Stimulated activated CD4-positive, alpha-beta T cell treated with anti-CD3 and anti-CD28 coated beads, Interleukin-2, amount 100 ng/mL, for 4 hours (primary cell): ENCODE measurements at places on chromosomes 7 and 10.
A peak's percentile ranks its signal among the peaks of the same experiment; 100 is the strongest.

DNA sequence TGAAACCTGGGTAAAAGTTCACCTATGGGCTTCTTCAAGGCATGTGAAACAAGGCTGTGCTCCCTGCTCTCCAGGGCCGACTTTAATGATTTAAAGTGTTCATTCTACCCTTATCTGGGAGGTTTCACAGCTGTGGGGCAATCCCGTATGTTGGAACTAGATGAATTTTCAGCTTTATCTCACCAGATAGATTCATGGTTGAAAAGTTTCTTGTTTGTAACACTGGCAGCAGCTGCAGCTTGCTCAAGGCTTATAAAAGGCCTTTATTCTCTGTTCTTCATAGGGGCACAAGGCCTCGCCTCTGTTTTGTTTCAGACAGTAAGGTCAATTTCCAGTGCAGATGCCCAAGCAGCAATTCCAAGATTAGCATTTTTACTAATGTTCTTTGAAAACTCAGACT lies 70.4 kb upstream of the DNAJB12 start:
- DNase-seq = no peak

DNA sequence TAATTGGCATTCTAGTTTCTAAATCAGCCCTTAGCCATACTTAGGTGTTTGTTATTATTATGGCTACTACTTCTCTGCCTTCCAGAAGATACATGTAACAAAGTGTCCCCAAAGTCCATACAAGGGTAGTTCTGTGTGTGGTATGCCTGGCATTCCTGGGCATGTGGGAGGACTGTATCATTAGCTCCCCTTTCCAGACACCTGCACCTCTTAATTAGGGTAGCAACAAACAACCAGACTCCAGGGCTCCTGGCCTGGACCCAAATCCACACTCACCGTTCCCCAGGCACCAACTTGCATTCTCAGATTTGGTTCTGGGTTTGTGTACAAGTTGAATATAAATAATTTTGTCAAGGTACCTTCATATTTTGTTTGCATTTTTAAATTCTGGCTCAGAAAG lies 15.5 kb upstream of the CALD1 start:
- DNase-seq = no peak

DNA sequence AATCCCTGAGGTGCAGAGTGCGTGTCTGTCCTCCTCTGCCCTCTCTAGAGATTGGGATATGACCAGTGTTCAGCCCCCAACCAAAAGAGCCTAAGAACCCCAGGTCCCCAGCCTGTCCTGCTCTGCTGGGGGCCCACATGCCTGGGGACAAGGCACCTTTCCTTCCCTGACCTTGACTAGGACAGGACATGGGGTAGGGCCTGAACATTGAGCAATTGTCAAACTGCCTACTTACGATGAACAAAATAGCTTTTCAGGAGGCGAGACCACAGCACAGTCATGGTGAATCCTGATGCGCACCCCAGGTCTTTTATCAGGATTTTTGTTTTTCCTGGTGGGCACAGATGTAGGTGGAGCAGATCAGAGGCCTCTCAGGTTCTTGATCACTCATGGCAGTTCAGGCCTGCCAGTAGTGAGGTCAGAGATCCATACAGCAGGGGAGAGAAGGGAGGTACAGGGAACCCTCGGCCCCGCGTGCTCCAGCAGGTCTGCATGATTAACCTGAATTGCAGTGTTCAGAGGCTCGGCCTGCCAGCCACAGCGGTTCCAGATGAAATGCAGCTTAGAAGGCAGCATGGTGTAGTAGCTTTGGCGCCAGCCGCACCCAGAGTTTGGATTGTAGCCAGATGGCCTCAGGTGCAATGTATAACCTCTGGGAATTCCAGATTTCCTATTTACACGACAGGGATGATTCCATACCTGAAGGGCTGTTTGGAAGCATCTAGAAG lies 191.3 kb downstream of the CUX1 start:
- DNase-seq = no peak

GRCh38 chr10:14547816-14548215 lies 217.1 kb upstream of the FRMD4A start:
- no peak for DNase-seq

DNA sequence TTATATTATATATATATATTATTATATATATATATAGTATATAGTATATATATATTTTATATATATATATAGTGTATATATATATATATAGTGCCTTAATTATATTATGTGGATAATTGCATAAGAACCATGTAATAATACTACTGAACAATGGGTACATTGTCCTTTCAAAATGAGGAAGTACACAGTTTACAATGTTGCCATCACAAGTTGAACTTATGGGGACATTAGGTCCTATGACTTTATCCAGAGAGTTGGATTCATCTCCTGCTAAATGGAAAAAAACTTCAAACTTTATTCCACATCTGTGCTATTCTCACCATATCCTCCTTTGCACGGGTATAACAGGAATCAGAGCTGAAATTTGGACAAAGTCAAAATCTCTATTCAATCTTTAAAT lies 105.0 kb upstream of the AGR3 start:
- DNase-seq = no peak

DNA sequence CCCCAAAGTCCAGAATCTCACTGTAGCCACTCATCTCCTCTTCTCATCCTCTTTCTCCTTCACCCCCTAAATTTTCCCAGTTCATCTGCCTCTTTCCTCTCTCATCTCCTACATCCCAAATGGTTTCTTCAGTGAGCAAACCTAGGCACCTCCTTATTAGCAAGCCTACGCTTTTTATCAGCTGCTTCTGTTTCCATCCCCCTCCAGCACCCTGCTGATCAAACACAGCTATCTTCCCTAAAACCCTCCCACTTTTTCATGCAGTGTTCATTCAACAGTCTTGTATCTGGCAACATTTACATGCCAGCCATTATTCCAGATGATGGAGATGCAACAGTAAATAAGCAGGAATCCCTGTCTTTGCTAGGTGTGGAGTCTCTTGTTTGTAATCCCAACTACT lies 3.3 kb upstream of the ABRAXAS2 start:
- DNase-seq = no peak

GRCh38 chr7:68020102-68020501 lies 1023.5 kb downstream of the TYW1 start:
- no peak for DNase-seq

- DNase-seq = no peak
These were observed 52.8 kb upstream of the EEPD1 start for GRCh38 chr7:36100226-36100625.

- DNase-seq = no peak
These were observed 178.7 kb upstream of the PRSS58 start for GRCh38 chr7:142436601-142437000.

- no peak for DNase-seq
These were observed 5.8 kb downstream of the TBRG4 start for GRCh38 chr7:45105588-45106188.

DNA sequence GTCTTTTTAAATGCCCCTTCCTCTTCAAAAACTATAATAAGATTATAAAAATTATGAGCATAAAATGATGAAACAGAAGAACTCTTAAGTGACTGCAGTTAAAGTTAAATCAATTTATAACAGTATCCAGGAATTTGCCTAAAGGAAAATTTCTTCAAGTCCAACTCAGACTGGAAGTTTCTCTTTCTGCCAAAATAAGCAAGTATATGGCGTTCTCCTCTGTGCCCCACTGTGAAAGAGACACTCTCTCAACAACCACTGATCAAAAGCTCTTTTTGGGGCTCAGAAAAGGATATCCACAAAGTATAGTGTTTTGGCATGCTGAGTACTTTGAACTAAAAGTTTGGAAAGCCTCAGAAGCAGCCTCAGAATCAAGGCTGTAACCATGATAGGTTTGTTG lies 139.9 kb downstream of the SKIDA1 start:
- DNase-seq = no peak

GRCh38 chr10:51139176-51139575 lies 64.9 kb downstream of the PRKG1 start:
- no peak for DNase-seq

DNA sequence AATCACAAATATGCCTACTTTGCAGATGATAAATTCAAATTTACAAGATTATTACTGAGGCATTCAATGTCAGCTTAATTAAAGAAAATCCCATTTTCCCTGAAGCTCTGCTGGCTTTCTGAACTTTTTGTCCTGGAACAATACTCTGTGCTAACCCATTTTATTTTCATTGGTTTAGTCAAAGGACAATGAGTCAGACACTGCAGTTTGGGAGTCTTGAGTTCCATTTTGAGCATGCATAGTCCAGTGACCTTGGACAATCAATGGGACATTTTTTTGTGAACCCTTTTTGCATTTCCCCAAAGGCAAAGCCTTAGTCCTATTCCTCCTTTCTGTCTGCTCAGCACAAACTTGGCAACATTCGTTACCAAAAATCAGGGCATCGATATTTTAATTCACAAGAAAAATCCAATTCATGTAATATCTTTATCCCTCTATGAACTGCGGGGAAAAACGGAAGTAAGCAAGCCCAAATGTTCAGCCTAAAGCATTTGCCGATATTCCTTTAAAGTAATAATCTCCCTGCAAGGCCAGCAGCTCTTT lies 339.8 kb downstream of the RNLS start:
- no peak for DNase-seq

DNA sequence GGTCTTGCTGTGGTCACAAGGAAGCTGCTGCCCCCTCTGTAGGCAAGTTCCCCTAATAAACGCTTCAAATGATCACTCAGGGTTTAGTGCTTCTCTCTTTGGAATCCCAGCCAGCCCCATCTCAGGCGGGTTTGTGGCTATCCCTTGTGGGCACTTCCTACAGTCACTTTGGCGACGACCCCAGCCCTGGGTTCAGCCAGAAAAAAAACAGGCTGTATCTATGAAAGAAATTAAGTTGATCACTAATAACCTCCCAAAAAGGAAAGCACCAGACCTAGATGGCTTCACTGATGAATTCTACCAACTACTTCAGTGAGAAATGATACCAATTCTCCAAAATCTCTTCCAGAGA lies 208.2 kb downstream of the MAD1L1 start:
- no peak for DNase-seq

- DNase-seq = no peak
These were observed 27.3 kb upstream of the KNDC1 start for GRCh38 chr10:133132473-133133291.

DNA sequence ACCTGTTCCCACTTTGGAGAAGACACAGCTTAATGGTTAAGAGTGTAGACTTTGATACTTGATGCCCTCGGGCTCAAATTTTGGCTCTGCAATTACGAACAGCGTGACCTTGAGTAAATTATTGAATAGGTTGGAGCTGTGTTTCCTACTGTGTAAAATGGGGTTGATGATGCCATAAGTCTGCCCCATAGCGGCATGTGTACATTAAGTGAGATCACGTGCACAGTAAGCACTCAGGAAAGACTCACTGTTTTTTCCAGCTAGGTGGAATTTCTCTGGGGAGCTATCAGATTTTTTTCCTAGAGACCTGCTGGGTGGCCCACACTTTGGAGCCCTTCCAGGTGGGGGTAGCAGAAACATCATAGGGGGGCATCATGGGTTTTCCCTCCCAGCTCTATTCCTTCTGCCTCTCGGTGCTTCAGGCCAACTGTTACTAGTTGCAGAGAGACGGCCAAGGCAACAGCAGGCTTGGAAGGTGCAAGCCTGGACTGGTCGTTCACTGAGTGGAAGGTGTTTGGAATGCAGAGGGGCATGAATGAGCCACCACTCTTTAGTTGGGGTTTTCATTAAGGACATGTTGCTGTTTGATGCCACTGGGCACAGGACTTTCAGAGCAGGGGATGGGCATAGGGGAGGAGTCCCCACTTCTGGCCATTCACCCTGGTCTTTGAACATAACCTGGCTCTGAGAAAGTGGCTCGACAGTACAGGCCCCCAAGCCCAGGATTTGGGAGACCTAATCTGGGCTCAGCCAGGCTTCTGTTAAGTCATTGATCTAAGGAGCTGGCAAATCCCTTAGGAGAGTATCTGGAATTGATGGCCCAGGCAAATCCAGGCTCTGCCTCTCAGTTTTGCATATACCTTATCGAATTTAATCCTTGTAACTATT lies 64.0 kb downstream of the SYPL1 start:
- no peak for DNase-seq

DNA sequence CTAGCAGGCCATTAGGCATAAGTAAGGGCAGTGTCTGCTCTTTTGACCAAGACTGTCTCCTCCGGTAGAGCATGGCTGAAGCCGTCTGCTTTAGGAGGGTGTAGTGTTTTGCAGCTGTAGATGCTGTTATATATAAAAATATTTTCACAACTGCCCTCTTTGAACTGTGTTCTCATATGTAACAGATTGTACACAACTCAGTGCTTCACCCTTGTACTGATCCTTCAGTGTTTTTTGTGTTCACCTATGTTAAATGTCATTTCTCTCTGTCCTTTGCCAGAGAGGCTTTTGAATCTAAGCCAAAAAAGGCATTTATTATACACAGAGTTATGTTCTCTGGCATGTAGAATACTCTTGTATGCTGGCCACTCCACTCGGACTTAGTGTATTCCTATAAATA lies 135.5 kb downstream of the BICC1 start:
- no peak for DNase-seq

- DNase-seq = peak; percentile 74
These were observed 84.1 kb downstream of the PTPRE start for GRCh38 chr10:127990846-127991542.

- no peak for DNase-seq
These were observed 113.4 kb upstream of the AHR start for GRCh38 chr7:17184805-17185689.

DNA sequence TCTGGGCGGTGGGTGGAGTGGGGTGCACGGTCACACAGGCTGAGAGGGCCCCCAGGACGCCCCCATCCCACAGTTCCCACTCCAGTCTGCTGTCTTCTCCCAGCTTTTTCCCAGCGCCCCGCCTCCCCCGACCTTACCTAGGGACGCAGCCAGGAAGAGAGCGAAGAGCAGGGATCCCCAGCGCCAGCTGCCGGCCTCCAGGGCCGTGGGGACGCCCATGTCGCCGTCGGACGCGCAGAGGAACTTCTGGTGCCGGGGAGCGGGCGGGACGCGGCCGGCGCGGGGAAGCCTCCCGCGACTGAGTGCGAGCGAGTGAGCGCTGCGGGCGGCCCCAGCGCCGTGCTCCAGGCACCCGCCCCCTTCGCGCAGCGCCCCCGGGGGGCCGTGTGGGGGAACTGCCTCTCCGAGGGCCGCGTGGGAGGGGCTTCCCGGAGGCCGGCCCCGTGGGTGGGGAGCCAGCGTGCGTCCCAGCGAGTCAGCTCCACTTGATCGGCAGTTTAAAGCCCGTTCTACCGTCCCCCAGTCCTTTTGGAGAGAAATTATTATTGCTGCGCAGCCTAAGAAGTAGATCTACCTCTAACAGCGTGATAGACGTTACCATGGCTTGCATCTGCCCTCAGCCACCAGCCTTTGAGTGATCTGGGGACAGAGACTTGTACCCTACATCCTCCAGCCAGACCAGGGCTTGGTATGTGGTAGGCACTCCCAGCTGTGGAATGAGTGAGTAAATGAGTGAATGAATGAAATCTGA lies at the start of gene VSIR:
VSIR (minus strand) TSS at position 300 of the 751 bp plus-strand sequence; CDS start at position 219, 81 bp downstream.
- DNase-seq = peak; percentile 95

- DNase-seq = no peak
These were observed 587.0 kb downstream of the PARD3 start for GRCh38 chr10:34228066-34228465.

DNA sequence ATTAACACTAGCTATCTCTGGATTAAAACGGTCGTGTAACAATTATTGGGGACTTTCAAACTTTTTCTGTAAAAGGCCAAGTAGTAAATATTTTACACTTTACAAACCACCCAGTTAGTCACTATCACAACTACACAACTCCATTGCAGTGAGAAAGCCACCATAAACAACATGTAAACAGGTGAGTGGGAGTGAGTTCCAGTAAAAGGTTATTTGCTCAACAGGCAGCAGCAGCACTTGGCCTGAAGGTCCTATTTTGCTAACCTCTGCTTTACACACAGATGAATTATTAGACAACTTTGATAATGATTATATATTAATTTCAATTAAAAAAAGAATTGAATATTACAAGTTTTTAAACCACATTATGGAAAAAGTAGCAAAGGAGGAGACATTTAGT lies 15.8 kb upstream of the AGMO start:
- no peak for DNase-seq
